ENCODE measurements at places on chromosomes 2 and 18. TPM values are rescaled to one million over a fixed set of nuclear protein-coding genes. Genes with fewer than 3 reads are reported as not detected.

The STEAP3 gene
- total RNA-seq: 50.9 TPM

DNA sequence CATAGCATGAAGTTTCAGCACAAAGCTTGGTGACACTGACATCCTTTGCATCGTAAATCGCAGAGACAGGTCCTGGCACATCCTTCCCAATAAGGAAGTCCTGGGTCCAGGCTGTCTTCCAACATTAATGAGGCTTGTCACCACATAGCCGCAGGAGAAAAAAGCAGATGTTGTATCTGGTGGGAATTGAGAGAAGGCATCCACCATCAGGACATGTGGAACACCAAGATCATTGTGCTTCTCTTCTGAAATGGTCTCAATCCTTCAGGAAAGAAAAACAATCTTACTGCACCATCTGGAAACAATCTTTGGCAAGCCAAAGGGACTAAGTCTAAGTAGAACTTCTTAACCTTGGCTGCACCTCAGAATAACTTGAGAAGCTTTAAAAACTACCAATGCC, 119.0 kb upstream of the ARHGAP28 start:
- DNase-seq: no peak

The RAX gene
- not detected for total RNA-seq

GRCh38 chr2:46815121-46815802, 100.3 kb downstream of the MCFD2 start:
- DNase-seq: no peak

The HOXD3 gene
- not detected for total RNA-seq

The PXDN gene
- 137 TPM for total RNA-seq

DNA sequence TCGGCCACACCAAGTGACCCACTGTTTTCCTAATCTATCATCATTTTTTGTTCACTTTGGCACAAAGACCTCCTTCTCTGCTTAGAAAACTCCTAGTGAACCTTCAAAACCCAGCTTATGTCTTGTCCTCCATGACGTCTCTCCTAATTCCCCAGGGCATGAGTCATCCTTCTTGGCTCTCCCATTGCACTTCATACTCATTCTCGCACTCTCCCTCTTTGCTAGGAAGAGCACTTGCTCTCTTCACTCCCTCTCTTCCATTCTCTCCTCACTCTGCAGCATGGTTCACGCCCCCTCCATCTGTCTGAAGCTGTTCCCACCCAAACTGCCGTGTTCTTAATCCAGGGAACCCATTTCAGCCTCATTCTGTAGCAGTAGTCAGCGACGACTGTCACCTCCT, 103.9 kb downstream of the MRO start:
- DNase-seq: peak; percentile 3

DNA sequence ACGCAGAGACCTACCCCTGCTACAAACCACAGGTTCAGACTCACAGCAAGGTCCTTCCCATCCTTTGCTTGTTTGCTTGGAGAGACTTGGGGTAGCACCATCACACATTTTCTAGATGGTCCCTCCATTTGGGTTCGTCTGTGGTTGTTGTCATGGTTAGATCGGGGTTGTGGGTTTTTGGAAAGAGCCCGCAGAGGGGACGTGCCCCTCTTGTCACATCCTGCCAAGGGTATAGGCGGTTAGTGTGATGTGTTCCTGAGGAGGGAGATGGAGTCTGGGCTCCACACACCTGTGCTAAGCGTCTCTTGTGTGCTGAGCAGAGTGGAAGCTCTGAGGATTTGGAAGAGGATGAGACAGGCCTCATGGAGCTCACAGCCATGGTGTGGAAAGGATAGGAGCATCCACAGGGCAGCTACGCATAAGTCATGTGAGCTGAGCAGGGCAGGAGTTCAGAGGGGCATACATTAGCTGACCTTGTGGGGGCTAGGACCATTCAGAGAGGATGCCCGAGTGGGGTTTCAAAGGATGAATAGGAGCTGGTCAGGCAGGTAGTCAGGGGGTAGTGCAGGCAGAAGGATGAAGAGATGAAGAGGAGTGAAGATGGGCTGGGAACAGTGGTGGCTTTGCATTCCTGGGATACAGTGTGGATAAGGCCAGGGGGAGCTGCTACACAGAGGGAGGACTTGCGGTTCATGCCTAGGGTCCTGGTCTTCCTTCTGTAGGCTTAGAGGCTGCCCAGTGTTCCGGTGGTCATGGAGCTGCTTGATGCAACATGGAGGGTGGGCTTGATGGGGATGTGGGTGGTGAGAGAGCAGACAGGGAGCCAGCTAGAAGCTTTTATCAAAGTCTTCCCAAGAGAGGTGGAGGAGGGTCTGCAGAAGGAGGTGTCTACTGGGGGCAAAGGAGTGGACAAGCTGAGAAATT, 62.9 kb downstream of the ACKR3 start:
- no peak for DNase-seq

DNA sequence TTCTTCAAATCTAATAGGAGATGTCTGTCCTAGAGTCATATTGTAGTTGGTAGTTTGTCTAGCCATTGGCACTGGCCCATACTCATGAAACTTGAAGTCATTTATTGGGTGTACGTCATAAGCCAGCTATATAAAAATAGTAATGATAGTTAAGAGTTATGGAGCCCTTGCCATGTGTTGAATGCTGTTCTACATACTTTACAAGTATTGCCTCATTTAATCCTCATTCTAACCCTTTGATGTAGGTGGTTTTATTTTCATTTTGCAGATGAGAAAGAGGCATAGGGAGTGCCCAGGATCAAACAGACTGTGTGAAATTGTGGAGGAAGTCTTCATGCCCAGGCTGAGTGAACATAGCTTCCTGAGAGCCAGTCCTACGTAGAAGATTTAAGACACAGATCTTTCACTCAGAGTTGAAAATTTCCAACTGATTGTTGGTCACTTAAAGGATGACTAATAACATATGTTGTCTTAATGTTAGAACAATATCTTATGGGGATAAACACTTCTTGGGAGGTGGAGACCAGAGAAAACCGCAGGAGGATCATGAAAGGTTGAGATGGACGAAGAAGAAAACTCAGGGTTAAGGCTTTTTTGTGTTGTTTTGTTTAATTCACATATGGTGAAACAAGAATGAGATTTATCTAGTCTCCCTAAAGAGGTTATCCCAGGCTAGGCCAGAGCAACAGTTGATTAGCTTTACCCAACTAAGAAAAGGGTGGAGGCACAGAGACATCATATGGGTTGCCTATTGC, 156.0 kb downstream of the CERS6 start:
- DNase-seq: no peak

The FOXD4L1 gene
- total RNA-seq: 0.16 TPM

DNA sequence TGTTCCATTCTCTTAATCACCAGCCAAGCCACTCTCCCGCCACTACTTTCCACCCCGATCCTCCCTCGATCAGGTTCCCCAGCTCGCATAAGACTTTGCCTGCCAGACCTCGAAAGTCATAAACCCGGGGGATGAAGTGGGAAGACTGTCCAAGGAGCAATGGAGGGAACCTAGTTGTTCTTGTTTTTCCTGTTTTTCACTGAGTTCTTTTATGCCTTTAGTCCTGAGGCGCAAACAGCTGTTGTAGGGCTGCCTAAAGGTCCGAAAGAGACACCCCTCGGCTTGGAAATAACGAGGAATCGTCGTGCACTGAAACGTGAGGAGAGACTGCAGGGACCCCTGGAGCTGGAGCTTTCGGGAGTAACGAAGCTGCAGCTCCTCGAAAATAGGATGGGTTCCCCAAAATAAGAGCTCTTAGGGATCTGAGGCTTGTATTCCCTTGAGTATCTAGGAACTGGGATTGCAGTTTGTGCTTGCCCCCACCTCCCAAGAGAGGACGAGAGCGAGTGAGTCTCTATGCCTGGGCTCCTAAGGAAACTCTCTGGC, 1.7 kb upstream of the HOXD12 start:
- no peak for DNase-seq

- no peak for DNase-seq
Observed at GRCh38 chr2:216942465-216942864, 82.6 kb upstream of the TNP1 start.

DNA sequence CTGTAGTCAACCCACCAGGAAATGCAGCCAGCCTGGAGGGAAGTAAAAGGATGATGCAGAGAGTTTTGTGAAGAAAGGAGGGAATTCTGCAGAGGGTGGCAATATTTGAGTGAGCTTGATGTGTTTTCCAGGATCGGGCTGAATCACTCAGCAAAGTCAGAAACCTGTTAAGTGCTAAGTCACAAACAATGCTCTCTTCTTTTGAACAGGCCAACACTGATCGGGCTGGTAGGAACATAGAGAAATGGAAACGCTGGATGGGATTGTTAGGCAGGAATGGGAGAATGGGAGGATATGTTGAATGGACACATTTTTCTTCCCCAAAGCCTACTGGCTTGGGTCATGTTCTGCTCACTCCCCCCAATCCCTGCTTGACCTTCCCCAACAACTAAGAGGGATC, 36.6 kb downstream of the KCNS3 start:
- DNase-seq: no peak

DNA sequence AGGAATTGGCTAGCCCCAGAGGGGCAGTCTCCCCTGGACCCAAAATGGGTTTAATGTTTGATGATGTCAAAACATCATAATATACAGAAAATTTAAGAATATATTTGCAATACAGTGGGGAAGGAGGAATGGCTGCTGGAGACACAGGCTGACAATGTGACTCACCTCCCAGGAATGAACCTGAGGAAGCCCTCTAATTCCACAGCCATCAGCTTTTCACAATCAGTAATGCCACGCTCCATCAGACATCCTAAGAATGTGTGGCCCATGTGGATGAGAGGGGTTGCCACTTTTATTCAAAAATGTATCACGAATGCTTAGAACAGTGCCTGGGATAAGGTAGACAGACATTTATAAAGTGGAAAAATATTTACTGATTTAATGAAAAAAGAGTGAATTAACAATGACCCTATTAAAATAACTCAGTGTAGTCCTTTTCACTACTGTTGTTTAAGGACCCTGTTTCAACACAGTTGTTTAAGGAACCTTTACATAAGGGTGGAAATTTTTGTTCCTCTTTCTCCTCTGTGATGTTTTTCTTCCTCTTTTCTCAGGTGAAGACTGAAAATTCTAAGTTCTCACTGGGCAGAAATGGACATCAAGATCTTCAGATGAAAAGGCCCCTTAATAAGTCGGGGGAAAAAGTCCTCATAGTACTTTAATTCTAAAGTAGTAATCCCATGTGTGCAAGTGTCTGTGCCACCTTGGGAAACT, 17.5 kb upstream of the TMEM163 start:
- peak; percentile 72 for DNase-seq

DNA sequence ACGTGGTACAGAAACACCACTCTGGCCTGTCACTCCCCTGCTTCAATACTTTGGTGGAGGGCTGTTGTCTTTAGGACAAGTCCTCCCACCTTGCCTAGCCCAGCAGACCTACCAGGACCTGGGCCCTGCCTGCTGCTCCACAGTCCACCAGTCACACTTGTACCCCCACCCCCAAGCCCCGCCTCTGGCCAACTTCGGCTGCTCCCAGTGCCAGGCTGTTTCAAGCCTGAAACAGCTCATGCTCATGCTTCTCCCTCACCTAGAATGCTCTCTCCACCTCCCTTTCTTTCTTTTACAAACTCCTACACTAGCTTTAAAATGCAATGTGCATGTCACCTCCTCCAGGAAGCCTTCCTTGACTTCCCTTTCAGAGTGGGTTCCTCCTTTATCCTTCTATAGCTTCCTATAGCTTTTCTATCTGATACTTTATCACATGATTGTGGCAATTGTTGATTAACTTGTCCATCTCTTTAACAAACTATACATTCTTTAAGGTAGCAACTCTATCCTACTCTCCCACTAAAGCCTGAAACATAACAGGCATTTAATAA, 4.8 kb upstream of the OXER1 start:
- DNase-seq: no peak

The SNED1 gene
- 105 TPM for total RNA-seq

DNA sequence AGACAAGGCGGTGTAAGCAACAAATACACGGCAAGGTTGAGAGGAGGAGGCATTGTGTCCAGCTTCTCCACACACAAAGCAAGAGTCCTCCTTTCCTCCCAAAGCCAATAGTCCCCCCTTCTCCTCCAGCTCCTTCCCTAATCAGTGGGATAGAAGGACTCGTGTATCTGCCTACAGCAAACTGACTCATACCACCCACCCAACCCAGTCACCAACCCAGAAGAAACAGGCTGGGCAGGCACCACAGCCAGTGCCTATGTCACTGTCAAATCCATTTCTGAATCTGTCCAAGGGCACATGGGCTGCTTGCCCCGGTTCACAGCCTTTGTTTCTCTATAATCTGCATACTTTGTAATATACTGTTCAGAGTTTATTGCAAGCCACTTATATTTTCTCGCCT, 19.2 kb upstream of the NMS start:
- no peak for DNase-seq

DNA sequence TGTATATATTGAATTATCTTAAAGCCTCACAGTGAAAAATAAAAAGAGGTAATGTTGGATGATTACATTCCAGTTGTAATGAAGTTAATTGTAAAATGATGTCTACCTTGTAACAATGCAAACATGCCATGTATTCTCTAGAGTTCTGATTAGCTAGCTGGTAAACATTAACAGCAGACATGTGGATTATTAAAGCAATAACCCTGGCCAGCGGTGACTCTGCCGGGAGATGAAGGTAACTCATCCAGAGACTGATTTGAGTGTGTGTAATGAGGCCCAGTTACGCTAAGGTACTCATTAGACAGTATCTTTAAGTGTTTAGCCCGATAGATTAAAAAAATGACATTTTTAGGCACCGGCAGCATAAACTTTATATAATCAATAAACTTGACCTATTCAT, 79.6 kb upstream of the REV1 start:
- no peak for DNase-seq

GRCh38 chr18:71398531-71398930, 1109.7 kb downstream of the SOCS6 start:
- DNase-seq: peak; percentile 37

- DNase-seq: no peak
Observed at GRCh38 chr2:61857224-61857623, 3.4 kb upstream of the FAM161A start.

- DNase-seq: no peak
Observed at GRCh38 chr18:50162486-50163304, 32.3 kb downstream of the MYO5B start.

The SLC35F6 gene
- 80.8 TPM for total RNA-seq

- peak; percentile 75 for DNase-seq
Observed at GRCh38 chr2:238462782-238463396, 36.2 kb downstream of the ASB1 start.

- DNase-seq: peak; percentile 87
Observed at GRCh38 chr2:159140070-159140769, 146.3 kb downstream of the WDSUB1 start.

GRCh38 chr2:114083717-114084387, 194.0 kb downstream of the ACTR3 start:
- no peak for DNase-seq

DNA sequence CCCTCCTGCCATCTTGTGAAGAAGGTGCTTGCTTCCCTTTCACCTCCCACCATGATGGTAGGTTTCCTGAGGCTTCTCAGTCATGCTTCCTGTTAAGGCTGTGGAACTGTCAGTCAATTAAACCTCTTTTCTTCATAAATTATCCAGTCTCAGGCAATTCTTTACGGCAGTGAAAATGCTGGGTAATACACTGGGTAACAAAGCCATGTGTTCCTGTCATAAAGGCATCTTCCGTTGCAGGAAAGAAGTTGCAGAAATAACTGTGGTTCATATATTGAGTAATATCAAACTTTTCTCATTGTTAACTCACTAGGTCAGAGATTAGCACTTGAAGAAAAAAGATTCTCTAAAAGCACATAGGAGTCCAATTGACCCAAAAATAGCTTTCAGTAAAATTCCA, 163.9 kb upstream of the HNMT start:
- no peak for DNase-seq

Measured in fibroblast of the aortic adventitia (primary cell).